Transverse colon (tissue), 4 donors: ENCODE measurements at places on chromosomes 1 and 21. TPM values are rescaled to one million over a fixed set of nuclear protein-coding genes. Genes with fewer than 3 reads are reported as not detected.

DNA sequence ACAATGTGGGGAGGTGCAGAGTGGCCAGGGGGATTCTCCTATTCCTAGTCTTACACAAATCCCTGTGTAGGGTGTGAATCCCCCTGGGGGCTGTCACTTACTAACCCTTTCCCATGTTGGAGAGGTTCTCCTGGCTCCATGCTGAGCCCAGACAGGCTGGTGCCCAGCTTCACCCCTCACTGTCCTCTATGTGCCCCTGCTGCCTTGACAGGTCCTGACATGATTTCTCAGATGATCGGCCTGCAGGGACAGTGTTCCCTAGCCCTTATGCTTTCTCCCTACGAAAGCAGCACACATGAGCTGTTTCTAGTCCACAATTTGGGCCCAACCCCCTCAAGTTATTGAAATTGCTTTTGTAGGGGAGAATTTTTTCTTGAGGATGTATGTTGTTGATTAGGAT lies 68.9 kb upstream of the FAM78B start:
- no peaks in the 10 kb centered on the region for H3K27me3 ChIP-seq
- no peak overlapping the region for H3K4me3 ChIP-seq
- DNase-seq, result no peak
- no peak overlapping the region for H3K27ac ChIP-seq
- no peaks in the 10 kb centered on the region for H3K4me1 ChIP-seq

The GNG12 gene
- 91.3 TPM for total RNA-seq

GRCh38 chr1:93811326-93812065 lies 67.5 kb downstream of the DNTTIP2 start:
- H3K27ac ChIP-seq, result no peak overlapping the region
- peaks cover 4% of the 10 kb centered on the region for H3K4me1 ChIP-seq
- no peaks in the 10 kb centered on the region for H3K36me3 ChIP-seq
- H3K27me3 ChIP-seq, result no peaks in the 10 kb centered on the region
- H3K4me3 ChIP-seq, result no peak overlapping the region
- DNase-seq, result no peak

The ATP1A1 gene
- 3,097 TPM for total RNA-seq

The EPHA10 gene
- total RNA-seq, result 75.8 TPM

The CAPN9 gene
- 59.9 TPM for total RNA-seq

DNA sequence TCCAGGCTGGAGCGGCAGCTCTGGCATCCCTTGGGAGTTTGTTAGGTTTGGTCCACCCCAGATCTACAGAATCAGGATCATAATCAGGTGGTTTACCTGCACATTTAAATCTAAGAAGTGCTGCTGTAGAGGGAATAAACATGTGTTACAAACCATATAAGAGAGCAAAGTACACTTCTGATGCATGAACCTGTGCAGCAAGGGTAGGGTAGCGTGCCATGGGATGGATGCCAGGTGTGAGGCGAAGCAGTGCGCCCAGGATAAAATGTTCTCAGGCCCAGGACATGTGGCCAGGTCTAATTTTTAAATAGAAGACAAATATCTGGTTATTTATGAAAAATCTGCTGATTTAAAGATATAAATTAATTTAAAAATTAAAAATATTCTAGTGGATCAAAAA lies 308.8 kb upstream of the USP24 start:
- no peaks in the 10 kb centered on the region for H3K36me3 ChIP-seq
- no peaks in the 10 kb centered on the region for H3K27me3 ChIP-seq
- no peaks in the 10 kb centered on the region for H3K4me1 ChIP-seq

DNA sequence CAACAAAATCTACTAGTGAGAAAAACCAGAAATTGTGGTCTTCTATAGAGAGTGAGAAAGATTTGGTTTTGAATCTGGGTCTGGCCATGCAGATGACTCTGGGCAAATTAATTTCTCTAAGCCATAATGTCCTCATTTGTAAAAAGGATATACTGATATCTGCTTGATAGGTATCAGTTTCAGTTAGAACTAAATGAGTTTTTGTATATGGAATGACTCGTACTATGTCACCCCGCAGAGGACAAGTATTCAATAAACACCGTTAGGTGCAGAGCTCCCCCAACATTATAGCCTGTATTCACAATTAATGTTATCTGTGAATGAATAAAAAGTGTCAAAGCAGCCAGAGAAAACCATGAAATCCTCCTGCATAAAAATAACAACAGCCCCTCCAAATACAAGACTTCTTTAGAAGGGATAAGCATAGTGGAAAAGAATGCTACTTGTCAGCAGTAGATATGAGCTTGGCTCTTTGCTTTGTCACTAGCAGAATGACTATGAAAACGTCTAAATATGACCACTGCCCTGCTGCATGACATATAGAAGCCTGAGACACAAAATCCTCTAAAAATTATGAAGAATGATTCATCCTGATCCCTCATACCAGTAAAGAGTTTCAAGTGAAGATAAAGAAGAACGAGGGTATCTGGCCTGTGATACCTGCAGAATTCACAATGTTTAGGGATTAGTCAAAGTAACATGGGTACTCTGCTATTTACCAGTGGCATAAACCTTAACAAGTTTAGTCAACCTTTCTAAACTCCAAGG lies 17.8 kb downstream of the SCAF4 start:
- no peaks in the 10 kb centered on the region for H3K27me3 ChIP-seq
- no peak overlapping the region for H3K27ac ChIP-seq
- H3K4me3 ChIP-seq, result no peak overlapping the region
- DNase-seq, result no peak
